Urinary bladder (tissue), 4 donors: ENCODE measurements at places on chromosomes 7 and 10.

GRCh38 chr10:12872577-12872976, 128.9 kb downstream of the CCDC3 start:
- DNase-seq, result no peak

DNA sequence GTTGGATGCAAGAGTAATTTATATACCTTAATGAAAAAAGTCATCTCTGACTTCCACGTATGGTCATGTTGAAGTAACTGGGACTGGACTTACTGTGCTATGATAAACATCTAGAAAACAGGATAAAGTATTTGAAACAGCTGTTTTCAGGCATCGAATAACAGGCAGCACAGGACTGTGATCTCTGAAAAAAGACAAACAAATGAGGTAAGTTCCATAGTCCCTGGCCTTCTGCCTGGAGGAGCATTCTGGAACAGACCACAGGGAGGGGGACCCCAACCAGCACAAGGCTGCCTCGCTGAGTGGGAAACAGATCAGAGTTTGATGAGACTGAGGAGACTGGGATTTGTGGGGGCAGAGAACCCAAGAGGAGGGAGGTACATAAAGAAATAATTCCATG, 89.1 kb upstream of the HABP2 start:
- peak; percentile 51 for DNase-seq

GRCh38 chr10:33952692-33953360, 618.4 kb upstream of the NRP1 start:
- DNase-seq, result no peak

DNA sequence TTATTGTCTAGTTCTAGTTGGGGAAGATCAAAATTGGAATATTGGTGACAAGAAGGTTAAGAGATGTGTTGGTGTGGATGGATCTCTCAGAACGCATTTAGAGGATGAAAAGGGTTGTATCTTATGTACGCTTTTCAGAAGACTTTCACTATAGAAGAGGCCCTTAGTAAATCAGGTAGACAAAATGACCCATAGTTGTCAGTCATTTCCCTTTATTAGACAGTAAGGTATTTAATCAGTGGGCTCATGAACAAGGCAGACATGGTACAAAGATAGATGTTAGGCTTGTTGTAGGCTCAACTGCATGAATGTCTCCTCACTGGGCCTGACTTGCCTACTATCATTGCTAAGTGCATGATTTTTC, 359.2 kb downstream of the PHF14 start:
- DNase-seq, result no peak

DNA sequence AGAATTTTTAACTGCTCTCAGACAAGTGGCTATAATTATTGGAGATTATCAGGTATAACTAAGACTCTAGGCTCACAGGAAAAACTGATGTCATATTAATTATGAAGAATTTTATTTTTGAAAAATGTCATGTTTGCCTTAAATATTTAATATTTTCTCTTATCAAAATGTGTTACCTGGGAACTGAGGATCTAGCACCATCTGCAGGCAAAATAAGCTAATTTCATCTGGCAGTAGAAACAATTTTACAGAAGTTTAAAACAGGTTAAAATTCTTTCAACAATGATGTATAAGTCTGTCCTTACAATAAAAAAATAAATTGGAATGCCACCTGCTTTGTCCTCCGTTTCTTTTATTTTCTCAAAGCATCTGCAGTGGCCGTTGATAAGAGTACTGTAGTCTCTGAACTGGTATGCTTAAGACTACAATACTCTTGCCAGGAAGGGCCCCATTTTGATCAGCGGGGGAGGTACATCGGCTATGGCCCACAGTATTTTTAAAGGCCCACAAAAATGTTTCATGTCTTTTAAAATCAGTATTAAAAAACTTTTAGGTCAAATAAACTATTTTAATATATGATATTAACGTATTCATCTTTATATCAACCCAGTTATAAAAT, 81.3 kb downstream of the VWDE start:
- DNase-seq, result no peak

- DNase-seq, result no peak
These were observed 1456.7 kb downstream of the REEP3 start for GRCh38 chr10:64977915-64978314.

GRCh38 chr10:36367362-36367761, 725.3 kb upstream of the FZD8 start:
- DNase-seq, result no peak

DNA sequence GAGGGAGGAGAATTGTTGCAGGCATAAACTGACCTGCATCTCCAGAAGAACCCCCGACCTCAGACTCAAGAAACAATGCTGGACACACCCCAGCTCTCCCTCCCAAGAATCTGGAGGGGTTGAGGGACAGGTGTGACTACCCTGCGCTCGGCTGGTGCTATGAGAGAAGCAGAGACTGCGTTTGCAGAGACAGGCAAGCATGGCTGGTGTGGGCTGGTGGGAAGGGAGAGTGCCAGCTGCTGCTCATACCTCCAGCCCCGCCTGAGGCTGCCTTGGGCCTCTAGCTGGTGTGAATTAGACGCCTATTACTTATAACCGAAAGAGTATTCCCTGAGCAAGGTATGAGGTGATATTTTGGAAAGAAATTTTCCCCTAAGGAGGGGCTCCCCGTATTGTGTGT, 48.3 kb upstream of the DDC start:
- DNase-seq, result no peak

- DNase-seq, result no peak
These were observed 44.4 kb downstream of the GRM8 start for GRCh38 chr7:127208351-127208750.

GRCh38 chr10:13182424-13182823, 21.1 kb downstream of the MCM10 start:
- DNase-seq, result no peak

DNA sequence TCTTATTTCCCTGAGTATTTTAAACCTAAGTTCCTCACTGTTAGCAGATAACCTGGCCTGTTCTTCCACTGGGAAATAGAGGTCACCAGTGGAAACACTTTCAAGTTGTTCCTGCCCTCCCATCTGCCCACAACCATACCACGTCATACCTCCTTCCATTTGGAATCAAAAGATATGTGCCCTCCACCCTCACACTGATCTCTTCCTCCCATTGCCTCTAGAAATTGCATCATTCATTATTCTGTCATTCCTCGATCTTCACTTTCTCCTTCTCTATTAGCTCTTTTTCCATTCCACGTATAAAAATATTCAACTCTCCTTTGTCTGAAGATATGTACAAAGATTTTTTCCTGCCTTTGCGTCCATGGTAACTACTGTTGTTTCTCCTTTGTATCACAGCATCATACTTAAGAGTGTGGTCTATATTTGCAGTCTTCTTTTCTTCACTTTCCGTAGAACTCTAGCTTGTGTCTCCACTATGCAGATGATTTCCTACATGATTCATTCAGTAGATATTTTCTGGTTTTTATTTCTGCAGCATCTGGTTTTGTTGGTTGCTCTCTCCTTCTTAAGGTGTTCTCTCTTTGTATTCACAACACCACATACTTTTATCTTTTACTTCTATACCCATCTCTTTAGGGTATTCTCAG, 312.3 kb downstream of the REEP3 start:
- no peak for DNase-seq

DNA sequence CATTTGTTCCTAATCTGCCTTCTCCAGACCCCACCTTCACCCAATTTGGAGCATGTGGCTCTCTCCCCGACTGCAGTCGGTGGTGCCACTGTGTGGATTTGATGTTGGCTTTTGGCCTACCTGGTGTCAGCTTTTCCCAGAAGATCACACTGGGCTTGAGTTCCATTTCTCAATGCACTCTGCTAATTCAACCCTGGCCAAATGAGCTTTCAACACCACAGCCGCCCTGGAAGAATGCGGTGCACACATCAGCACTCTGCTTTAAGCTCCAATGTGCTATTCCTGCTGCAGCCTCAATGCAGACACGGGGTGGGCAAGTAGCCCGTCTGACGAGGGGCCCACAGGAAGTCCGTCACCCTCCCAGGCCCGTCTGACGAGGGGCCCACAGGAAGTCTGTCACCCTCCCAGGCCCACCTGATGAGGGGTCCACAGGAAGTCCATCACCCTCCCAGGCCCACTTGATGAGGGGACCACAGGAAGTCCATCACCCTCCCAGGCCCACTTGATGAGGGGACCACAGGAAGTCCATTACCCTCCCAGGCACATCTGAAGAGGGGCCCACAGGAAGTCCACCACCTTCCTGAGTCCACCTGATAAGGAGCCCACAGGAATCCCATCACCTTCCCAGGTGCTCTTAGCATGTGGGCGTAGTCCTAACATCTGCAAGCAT, 64.4 kb downstream of the ASB13 start:
- DNase-seq, result no peak

DNA sequence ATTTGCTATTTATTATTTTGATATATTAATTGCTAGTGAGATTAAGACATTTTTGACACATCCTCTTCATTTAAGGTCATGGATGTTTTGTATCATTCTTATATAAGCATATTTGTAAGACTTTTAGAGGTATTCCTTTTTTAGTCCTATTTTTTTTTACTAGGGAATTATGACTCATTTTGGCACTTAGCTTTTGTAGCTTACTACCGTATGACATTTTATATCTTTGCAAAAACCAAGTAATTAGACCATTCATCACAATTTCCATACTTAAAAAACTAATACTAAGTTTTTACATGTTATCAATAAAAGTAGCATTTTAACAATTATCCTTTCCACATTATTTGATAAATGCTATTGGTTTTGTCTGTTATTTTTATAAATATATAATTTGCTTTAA, 41.6 kb downstream of the BMPR1A start:
- DNase-seq, result no peak

- DNase-seq, result no peak
These were observed 172.6 kb downstream of the FAM107B start for GRCh38 chr10:14601872-14602725.
